ENCODE measurements at places on chromosomes 12 and 14.

- DNase-seq: no peak
Observed at GRCh38 chr12:90543374-90543773, 411.6 kb downstream of the CCER1 start.

GRCh38 chr12:64810831-64811230, 13.6 kb upstream of the TBC1D30 start:
- no peak for DNase-seq

DNA sequence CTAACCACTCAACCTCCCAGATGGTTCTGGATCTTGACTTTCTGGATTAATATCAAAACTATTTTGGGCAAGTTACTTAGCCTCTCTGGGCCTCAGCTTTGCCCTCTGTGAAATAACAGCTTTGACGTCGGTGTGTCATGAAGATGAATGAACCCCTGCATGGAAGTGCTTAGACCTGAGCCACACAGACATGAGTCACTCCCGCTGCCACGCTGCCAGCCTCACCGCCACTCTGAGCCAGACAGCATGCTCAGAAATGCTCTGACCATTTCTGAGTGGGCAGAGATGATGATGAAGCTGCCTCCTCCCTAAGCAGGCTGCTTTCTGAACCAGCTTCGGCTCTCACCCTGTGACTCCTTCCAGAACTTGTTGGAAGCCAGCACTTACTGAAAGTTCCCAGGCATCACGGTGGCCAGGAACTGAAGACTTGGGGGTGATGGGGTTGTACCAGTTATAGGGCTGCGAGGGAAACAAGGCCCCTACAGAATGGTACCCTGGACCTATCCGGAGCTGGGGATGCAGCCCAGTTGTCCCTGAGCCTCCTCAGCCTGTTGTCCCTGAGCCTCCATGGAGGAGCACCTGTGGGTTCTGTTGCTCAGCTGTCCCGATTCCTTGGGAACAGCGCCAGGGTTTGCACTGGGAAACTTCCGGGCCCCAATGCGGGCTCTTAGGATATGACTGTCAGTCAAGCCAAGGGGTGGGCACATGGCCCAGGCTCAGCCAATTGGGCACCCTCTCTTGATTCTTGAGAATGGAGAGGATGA, 2.0 kb upstream of the CCDC197 start:
- DNase-seq: no peak

DNA sequence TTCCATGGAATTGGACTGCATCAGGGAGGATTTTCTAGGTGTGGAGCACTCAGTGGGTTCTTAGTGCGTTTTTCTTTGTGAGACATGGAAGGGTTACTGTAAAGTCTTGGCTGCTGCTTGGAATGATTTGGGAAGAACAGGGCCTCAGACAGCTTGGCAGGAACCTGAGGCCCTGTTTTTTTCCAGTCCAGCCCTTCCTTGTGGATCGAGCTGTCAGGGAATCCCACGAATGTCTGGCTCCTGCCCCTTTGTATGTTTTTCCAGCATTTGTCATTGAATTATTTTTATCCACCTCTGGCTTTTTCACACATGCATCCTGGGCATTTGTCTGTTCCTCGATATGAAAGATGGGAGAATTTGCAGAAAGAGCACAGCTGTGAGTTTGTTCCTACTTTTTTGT, 158.5 kb downstream of the TGFB3 start:
- no peak for DNase-seq

DNA sequence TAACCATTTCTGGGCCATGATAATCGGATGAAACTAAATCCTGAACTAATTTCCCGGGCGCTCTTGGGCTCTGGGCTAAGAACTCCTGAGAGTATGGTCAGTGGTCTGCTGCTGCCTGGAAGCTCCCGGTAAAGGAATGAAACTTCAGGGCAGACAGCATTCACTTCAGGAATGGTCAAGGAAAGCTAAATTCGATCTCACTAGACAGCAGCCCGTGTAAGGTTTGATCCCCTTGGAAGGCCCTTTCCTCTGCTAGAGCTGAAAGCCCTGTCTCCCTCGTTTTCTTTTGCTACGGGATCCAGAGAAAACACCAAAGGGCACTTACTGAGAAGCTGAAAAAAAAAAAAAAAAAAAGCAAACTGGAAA, 680 bp downstream of the ASB8 start:
- no peak for DNase-seq

Data from T-helper 22 cell (primary cell).